ENCODE measurements at places on chromosomes 4 and X.

GRCh38 chr4:155891058-155891457, 12.4 kb upstream of the TDO2 start:
- no peak for DNase-seq

DNA sequence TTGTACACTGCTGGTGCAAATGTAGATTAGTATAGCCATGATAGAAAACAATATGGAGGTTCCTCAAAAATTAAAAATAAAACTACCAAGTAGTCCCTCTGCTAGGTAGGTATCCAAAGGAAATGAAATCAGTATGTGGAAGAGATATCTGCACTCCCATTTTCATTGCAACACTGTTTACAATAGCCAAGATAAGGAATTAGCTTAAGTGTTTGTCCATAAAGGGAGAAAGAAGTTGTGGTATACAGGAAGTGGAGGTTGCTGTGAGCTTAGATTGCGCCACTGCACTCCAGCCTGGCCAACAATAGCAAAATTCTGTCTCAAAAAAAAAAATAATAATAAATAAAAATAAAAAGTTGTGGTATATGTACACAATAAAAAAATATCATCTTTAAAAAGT, 325.0 kb upstream of the EMCN start:
- DNase-seq: no peak

- no peak for DNase-seq
These were observed 2396.7 kb downstream of the PCDH7 start for GRCh38 chr4:33116871-33117270.

- DNase-seq: no peak
These were observed 843 bp downstream of the RPL34 start for GRCh38 chr4:108620933-108621905.

GRCh38 chr4:159283696-159284095, 180.8 kb downstream of the RAPGEF2 start:
- peak; percentile 56 for DNase-seq

DNA sequence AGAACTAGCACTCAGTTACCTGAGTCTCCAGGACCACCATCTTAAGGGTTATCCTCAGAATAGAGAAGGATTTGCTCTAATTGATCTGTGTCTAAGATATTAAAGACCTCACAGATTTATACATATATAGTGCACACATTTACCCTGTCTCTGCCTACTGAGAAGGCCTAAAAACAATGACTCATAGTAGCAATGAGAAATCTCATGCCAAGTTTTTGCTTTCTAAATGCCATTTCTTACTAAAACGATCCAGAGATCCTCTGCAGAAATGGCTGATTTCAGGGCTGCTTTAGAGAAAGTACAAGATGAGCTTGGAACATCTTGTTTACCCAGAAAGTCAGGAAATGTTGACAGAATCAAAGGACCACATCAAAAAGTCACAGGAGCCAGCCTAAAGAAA, 79.1 kb upstream of the INPP4B start:
- DNase-seq: no peak

- DNase-seq: no peak
These were observed 6.0 kb upstream of the CCKAR start for GRCh38 chr4:26496207-26496783.

- no peak for DNase-seq
These were observed 39.9 kb downstream of the SAT1 start for GRCh38 chrX:23822841-23823240.

GRCh38 chrX:103666202-103667107, 20.0 kb downstream of the MORF4L2 start:
- no peak for DNase-seq

DNA sequence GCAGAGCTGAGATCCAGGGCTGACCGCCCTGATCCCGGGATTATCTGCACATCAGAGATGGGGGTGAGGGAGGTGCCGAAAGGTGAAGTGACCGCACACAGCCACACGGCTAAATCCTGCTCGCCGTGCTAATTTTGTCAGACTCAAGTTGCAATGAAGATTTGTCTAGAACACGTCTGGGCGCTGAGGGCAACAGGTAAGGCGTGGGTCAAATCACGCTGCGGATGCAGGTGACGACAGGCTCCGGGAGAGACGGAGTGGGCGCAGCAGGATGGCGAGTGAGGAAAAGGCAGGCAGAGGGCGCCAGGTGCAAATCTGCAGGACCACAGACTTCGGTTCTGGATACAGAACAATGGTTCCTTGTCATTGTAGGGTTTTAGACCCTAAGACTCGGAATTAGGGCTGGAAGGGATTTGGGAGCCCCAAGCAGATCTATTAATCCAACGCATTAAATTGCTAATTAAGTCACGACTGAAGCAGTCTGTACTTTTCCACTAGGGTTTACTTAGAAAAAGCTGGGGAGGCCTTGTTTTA, 1.9 kb upstream of the TBC1D14 start:
- DNase-seq: no peak

DNA sequence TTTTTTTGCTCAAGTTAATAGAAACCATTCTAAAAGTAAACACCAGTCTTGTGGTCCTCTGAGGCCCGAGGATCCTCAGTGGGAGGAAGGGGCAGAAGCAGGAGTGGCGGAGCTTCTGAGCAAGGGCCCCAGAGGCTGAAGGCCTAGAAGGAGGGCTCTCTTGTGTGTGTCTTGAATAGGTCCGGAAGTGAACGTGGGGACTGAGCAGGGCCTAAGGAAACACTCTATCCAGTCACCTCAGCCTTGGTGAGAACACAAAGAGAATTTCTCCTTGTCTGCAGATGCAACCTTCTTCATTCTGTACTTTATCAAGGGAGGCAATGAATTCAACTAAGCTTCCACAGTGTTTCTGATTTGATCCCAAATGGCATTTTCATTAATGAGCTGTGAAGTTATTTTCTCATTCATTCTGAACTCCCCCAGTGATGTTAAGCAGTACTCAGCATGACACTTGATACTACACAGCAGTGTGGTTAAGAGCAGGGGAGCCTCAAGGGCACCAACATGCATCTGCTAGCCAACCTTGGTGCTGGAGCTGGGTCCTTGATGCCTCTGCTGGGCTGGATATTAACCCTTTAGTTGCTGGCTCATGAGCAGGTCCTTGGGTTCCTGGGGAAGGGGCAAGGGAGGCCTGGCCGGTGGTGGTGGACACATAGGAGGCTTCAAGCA, 64.7 kb downstream of the RBM47 start:
- no peak for DNase-seq

DNA sequence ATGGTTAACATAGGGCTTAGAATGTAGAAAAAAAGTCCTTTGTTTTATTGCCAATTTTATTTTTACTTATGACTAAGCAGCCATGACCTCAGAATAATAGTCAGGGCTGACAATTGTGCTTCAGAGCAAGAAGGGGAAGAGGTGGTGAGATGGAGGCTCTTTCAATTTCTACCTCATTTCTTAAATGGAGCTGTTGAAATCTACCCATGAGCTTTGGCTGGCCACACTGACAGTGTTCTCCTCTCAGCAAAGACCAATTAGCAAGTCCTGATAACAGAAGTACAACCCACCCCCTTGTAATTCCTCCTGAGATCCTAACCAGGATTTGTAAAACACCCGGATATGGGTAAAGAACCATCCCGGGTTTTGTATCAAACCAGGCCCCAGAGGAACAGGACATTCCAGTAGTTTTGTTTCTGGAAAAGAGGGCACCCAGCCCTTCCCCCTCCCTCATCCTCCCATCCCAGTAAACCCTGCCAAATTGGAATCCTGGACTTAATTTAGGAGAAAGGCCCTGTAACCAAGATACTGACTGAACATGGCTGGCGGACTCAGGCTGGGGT, at the start of gene HEPH:
Gene HEPH, plus strand, starts transcription at position 399 of the 563 bp plus-strand sequence. CDS start 6,324 bp downstream, outside the sequence.
- DNase-seq: no peak

GRCh38 chr4:168731006-168731636, 234.3 kb downstream of the PALLD start:
- no peak for DNase-seq

GRCh38 chrX:130167040-130167439, 1.4 kb upstream of the AIFM1 start:
- no peak for DNase-seq

DNA sequence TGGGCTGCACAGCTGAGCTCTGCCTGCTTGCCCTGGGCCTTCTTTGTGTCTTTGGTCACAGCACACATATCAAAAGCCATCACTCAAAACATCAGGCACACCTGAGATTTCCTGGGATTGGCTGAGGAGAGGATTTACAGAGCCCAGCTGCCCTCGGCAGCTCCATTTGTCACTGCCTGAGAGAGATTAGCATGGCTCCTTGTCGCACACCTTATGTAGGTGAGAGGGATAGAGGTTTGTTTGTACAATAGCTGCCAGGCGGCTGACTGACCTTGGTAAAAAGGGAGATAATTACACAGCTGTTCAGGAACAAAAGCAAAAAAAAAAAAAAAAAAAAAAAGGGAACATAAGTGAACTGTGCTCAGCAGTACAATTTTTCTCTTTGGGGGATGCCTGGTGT, 63.2 kb downstream of the MGST2 start:
- DNase-seq: no peak

- DNase-seq: no peak
These were observed 409.7 kb downstream of the GLUD2 start for GRCh38 chrX:121457096-121457495.
